GM23338 (cell line): ENCODE measurements at places on chromosomes 13 and 19. TPM values are rescaled to one million over a fixed set of nuclear protein-coding genes. Genes with fewer than 3 reads are reported as not detected.
A peak's percentile ranks its signal among the peaks of the same experiment; 100 is the strongest.

ZNF850 gene
- total RNA-seq = 41.1 and 43.9 TPM in 2 replicates

MISP gene
- 0.23 and 0.28 TPM in 2 replicates for total RNA-seq

ZNF497 gene
- total RNA-seq = 1.0 and 2.0 TPM in 2 replicates

CRX gene
- total RNA-seq = not detected in 2 replicates

GRIN3B gene
- 0.23 and 2.8 TPM in 2 replicates for total RNA-seq

STOML3 gene
- total RNA-seq = 0.16 TPM in 1 of 2 replicates, not detected in the other

CGB8 gene
- not detected in 2 replicates for total RNA-seq

RASAL3 gene
- total RNA-seq = 1.3 and 1.9 TPM in 2 replicates

ZSCAN4 gene
- total RNA-seq = not detected in 2 replicates

PSG1 gene
- total RNA-seq = not detected in 2 replicates

NKPD1 gene
- 1.3 and 2.2 TPM in 2 replicates for total RNA-seq

DLL3 gene
- 15.6 and 19.1 TPM in 2 replicates for total RNA-seq

LMTK3 gene
- 5.7 and 11.8 TPM in 2 replicates for total RNA-seq

- DNase-seq = no peak
These were observed 99.4 kb upstream of the ZNF507 start for GRCh38 chr19:32246006-32246405.

DNA sequence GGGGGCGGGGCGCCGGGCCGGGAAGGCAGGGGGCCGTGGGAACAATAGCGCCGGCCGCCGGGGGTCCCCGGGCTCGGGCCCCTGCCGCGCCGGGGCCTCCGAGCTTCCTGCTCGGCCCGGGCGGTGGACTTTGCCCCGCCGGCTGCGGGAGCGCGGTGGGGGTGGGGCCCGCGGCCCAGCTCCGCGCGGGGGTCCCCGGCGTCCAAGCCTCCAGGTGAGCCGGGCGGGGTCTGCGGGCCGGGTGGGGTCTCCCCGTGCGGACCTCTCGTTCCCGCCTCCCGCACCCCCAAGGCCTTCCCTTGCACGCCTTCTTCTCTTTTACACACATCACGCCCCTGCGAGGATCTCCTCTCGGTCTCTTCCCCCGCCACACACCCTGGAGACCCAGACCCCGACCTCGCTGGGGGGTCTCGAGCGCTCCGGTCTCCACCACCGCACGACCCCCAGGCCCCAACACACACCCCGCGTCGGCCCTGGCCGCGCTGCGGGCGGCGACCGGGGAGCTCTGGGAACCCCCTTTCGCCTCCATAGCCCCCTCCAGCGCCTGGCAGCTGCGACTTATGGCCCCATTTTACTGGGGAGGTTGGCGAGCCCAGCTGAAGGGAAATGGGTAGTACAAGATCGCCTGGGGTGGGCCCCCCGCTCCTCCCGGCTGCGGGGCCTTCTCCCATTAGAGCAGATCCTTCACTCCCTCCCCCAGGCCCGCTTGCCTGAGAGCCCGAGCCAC, 711 bp downstream of the CAMSAP3 start:
- DNase-seq = peak; percentile 48

GRCh38 chr19:1752009-1752756, 1.1 kb upstream of the ONECUT3 start:
- peak; percentile 38 for DNase-seq

GRCh38 chr19:15253513-15253912, 21.3 kb upstream of the EPHX3 start:
- DNase-seq = no peak

- DNase-seq = peak; percentile 50
These were observed 34.5 kb upstream of the ARHGEF7 start for GRCh38 chr13:111080642-111081041.

- no peak for DNase-seq
These were observed 66.4 kb downstream of the ZAR1L start for GRCh38 chr13:32248801-32249200.

- peak; percentile 88 for DNase-seq
These were observed 19.6 kb downstream of the CELF5 start for GRCh38 chr19:3243819-3244700.

GRCh38 chr19:6514089-6514488, 12.0 kb upstream of the TUBB4A start:
- DNase-seq = no peak

GRCh38 chr19:12374026-12374425, 8.5 kb upstream of the ZNF442 start:
- no peak for DNase-seq

- DNase-seq = no peak
These were observed 18.3 kb downstream of the RASA3 start for GRCh38 chr13:114114006-114114640.

- DNase-seq = peak; percentile 8
These were observed 370.3 kb downstream of the ZNF536 start for GRCh38 chr19:30742406-30742938.

DNA sequence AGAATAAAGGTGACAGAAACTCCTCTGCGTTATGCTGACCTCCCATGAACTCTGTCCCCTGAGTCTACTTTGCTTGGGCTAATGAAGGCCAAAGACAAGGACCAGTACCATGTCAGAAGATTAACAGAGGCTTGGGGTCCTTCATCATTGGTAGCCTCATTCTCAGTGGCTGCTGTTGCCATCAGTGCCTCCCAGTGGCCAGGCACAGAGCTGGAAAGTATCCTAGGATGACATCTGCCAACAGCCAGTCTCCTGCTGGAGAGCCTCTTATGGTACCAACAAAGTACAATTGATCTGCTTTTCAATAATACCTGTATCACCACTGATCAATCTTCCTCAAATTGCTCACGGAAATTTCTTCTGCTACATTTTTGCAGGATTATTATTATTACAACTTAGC, 281.6 kb downstream of the DNAJC15 start:
- peak; percentile 18 for DNase-seq

GRCh38 chr13:47239025-47239424, 342.2 kb upstream of the HTR2A start:
- DNase-seq = no peak

- no peak for DNase-seq
These were observed 697.8 kb downstream of the DACH1 start for GRCh38 chr13:71169180-71169579.

DNA sequence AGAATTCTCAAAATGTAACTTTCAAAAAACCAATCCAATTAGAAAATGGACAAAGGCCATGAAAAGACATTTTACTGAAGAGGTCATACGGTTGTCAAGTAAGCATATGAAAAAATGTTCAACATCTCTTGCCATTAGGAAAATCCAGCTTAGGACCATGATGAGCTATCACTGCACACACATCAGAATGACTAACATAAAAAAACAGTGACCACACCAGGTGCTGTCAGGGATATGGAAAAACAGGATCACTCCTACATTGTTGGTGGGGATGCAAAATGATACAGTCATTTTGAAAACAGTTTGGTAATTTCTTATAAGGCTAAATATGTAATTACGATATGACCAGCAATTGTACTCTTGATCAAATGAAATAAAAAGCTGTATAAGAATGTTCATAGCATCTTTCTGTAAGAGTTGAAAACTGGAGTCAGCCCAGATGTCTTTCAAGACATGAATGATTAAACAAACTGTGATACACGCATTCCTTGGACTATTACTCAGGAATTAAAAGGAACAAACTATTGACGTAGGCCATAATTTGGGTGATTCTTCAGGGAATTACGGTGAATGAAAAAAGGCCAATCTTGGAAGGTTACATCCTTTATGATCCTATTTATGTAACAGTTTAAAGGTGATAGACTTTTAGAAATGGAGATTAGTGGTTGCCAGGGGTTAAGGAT, 26.9 kb upstream of the RCBTB2 start:
- DNase-seq = no peak

DNA sequence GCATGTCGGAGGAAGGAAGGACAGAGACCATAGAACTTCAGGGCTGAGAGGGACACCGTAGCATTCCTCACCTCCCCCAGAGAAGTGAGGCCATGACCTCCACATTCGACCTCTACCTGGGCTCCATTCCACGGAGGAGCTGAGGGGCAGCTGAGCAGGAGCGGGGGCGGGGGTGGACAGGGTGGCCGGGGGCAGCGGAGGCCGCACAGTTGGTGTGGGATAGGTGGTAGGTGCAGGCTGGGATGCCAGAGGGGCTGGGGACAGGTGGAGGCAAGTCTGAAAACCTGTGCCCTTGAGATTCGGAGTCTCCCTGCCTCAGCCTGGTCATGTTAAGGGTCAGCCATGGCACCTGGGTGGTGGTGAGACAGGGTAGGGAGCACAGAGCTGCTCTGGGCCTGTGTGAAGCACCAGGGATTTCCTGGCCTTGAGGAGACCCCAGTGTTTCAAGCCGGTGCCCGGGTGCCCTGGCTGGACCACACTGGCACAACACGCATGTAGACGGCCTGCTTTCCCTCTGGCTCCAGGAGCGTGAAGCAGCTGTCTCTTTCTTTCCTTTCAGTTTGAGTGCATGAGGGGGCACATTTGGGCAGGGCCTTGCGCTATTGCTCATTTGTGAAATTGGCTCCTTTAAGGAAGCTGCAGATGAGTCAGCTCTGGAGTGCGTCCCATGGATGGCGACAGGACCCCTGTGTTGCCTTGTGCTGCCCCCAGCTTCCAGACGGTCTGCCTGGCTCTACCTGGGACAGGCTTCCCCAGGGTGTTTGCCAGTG, 51.8 kb downstream of the TSSK6 start:
- no peak for DNase-seq

GRCh38 chr13:59424661-59425060, 739.1 kb downstream of the DIAPH3 start:
- DNase-seq = no peak

GRCh38 chr19:54921082-54921481, 15.1 kb downstream of the NCR1 start:
- no peak for DNase-seq

DNA sequence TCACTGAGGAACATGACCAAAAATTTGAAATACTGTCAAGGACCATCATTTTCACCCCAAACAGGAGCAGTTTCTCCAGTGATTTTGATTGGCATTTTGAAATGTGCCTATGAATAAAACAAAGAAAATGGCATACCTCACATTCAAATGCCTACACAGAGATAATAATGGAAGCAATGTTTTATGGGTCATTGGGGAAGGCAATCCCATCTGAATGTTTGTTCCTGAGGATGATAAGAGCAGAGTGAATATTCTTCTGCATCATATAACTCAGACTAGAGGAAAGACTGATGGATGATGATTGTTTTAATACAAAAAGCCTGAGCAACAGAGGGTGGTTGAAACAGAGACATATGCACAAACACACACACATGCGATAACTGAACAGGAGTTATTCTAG, 2749.9 kb downstream of the PCDH9 start:
- DNase-seq = no peak

DNA sequence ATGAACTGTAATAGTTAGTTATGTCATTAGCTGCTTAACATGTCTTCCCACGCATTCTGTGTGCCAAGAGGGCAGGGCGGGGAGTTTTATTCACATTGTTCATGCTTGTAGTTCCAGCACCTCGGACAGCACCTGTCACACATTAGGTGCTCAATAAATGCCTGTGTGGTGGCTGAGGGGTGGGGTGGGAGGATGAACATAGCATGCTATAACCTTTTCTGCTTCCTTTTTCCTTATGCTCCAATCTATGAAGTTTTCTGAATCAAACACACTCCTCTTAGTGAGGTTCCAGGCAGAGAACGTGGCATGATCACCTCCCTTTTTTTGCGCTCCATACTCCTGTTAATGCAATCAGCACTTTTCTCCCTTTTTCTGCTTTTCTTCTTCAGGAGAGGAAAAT, 15.8 kb upstream of the PTPRS start:
- peak; percentile 55 for DNase-seq

DNA sequence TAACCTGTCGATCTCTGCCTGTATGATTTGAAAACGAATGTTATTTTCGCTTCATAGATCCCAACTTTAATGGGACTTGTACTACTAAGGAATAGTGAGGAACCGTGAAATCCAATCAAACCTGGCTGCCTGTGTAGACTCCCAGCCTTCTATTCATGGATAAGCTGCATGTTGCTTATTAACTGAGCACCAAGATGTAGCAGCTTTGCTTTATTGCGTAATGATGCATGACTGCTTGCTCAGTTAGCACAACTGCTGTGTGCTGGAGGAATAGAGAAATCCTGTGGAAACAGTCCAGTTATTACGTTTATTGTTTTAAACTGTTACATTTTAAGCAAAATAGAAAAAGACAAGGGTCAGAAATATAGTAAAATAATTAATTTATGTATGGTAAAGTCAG, 108.2 kb downstream of the SHISA2 start:
- no peak for DNase-seq

DNA sequence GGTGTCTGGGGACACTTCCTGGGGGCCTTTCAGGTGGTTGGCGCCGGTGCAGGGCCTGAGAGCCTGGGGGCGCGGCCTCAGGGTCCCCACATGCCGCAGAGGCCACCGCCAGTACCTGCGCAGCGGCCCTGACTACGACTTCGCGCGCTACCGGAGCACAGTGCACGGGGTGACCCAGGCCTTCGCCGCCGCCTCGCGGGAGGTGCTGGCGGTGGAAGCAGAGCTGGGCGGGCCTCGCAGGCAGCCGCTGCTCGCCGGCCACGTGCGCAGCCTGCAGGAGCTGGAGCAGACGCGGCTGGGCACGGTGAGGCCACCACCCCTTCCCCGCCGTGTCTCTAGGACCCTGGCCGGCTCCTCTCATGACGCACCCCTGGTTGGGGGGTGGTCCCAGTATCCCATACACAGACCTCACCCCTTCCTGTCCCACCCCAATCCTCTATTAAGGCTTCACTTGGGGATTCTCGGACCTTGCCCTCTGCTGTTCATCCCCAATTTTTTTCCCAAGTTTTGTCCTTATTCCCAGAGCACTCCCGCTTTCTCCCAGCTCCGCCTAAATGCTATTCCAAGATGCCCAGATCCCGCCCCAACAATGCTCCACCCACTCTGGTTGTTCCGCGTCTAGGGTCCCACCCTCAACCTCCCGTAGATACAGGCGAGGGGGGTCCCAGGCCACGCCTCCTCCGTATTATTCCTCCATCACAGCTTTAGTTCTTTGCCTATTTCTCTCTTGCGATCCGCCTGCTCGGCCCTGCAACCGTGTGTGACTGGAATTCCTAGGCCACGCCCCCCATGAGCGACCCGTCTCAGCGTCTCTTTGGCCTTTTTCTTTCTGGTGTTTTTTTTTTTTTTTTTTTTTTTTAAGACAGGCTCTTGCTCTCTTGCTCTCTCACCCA, 1.0 kb downstream of the REX1BD start:
- DNase-seq = peak; percentile 88

DNA sequence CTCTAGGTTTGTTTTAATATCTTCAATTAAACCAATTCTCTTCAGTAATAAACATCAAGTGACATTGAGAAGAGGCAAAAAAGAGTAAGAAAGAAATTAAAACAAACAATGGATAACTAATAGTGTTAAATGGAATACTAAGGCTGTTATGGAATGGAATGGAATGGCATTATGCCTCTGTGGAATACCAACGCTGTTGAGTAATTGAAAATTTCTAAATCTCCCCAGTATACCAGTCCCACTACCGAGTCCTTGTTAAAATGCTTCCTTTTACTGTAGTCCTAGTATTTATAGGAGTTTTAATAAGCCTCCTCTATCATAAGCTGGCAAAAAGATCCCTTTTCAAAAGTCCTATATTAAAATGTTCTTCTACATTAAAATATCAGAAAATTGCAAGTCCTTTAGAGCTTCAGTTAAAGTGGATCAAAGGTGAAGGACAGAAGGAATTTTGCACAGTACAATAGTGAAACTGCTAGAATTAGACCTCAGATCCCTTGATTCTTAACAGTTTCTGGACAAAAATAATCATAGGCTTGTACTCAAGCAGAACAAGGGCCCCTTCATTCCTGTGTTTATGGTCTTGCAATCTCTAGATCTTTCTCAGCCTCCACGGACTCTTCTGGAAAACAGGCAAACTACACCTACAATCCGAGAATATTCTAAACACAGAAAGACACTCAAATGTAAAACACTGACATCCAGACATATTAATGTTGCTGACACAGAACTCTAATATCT, 128.2 kb downstream of the PCDH9 start:
- no peak for DNase-seq

GRCh38 chr19:31639306-31639705, 290.1 kb upstream of the TSHZ3 start:
- no peak for DNase-seq
